NCI-H2081 treated with DMSO at 0.1 percent for 48 hours (cell line): ENCODE measurements at places on chromosomes 16 and 17.

DNA sequence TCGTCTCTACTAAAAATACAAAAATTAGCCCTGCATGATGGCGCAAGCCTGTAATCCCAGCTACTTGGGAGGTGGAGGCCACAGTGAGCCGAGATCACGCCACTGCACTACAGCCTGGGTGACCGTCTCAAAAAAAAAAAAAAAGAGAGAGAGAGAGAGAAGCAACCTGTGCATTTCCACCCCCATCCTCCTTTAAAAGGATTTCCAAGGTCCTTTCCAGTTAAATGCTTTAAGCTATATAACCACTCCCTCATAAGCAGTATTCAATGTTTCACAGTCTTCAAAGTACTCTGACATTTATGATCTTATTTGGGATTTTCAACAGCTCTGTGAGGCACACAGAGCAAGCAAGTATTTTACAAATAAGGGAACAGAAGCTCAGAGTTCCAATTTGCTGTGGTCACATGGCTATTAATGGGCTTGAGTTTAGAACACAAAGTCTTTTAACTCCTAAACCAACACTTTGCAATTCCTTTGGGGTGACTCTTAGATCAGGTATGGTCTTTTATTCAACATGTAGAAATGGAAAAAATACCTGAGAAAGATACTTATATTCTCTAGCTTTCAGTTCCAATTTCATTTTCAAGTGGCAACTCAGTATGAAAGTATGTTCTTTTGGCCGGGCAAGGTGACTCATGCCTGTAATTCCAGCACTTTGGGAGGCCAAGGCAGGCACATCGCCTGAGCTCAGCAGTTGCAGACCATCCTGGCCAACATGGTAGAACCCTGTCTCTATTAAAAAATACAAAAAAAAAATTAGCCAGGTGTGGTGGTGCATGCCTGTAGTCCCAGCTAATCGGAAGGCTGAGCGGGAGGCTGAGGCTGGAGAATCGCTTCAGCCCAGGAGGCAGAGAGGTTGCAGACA lies 31.3 kb downstream of the SPOP start:
- DNase-seq: no peak

GRCh38 chr17:47707056-47707804 lies 13.3 kb downstream of the TBKBP1 start:
- DNase-seq: no peak

DNA sequence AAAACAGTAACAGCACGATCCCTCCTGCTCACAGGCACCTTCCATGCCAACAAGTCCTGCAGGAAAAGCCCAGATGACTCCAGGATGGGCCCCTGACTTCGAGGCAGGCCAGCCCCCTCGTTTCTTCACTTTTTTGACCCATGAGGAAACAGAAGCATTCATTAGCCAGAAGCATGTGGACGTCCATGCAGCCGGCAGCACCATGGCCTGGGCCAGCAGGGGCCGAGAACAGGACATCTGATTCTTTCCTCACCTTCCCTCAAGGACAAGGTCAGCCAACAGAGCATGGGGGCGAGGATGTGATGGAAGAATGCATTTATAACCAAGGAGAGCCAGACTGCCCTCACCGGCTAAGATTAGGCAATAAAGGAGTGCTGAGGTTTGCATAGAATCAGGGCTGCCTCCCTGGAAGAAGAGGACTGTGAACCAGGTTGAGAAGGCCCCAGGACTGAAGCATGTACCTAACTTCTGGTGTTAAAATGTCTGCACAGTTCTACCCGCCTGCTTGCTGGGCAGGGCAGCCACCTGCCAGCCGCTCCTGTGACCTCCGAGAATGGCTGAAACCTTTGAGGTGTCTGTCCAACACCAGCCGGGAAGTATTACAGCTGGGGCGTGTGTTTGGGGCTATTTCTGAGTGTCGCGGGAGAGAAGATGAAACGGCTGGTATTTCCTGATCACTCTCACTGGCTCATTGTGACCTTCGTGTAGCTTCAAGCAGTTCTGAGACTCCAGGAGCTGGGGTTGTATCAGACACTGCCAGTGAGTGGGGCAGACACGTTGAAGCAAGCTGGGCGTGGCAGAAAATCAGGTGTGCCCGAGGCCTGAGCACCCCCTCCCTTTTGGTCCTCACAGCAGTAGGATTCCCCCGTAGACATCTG lies 94.0 kb upstream of the TNRC6C start:
- no peak for DNase-seq

DNA sequence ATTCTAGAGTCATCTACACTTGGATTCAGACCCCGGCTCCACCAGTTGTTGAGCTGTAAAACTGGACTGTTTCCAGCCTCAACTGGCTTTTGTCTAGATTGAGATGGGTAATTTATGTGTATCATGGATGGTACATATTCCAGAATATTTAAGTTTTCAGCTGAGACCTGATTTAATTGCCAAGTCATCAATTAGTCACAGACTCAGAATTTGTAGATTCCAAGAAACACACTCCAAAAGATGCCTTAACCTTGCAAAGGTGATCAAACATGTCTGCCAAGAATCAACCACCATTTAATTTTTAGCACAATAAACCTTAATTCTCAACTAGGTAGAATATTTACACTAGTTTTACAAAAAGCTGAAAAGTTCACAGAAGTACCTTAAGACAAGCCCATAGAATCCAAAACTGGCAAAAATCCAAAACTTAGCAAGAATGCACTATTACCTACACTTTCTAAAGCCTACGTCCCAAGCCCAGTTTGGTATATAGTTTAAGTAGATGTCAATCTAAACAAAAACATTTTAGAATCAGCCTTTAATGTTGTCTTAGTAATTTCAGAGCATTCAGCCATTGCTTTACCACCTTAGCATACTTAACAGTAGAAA lies 17.7 kb downstream of the SIAH1 start:
- no peak for DNase-seq

GRCh38 chr17:14833201-14833785 lies 431.8 kb downstream of the PMP22 start:
- DNase-seq: no peak

- DNase-seq: no peak
Observed at GRCh38 chr17:79294459-79295071, 219.9 kb downstream of the ENGASE start.

DNA sequence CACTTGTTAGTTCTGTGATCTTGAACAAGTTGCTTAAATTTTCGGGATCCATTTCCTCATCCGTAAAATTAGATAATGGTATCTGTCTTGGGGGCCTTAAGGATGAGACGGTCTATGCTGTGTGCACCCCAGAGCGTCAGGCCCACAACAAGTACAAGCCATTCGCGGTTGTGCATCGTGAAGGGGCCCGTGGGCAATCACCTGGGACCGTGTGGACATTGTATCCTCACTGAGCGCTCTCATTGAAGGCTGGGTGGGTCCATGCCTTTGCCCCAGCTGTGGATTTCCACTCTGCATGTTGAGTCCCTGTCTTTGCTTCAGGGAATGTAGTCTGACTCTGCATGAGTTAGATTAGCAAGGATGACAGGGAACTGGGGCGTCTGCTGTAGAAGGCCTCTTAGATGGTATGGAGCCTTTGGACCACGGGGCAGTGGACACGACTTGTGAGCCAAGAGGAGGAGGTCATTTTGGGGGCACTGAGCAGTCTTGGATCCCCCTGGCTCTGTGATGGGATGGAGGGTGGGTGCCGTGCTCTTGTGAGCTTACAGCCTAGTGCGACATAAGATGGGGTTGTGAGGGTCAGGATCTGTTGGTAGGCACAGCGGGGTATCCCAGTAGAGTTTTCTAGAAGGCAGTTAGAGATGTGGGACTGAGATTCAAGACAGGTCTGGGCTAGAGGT lies 89.5 kb downstream of the SNX29 start:
- DNase-seq: no peak

DNA sequence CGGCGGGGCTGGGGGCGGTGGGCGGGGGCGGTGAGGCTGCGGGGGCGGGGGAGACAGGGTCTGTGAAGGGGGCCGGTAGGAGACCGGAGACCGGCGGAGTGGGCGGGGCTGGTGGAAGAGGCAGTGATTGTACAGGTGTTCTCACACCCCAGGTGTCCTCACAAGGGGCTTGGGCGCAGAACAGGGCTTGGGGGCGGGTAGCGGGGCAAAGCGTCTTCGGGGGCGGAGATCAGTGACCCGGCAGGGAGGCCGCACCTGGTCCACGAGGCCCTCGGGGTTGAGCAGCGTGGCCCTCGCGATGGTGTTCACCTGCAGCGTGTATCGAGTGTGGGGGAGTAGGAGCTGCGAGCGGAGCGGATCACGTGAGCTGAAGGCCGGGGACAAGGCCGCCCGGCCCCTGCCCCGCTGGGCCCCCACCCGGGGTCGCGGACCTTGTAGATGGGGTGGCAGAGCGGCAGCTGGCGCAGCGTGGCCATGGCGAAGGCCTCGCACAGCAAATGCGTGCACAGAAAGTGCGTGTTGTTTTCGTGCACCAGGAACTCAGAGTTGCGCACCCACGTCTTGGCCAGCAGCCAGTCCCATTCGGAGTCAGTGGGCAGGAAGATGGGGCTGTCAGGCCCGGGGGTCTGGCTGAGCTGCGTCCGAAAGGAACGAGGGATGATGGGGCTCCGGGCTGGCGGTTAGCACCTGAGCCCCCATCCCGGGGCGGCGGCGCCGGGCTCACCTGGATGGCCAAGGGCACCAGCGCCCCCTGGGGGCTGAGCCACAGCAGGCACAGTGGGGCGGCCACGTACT lies 8.5 kb downstream of the ALOXE3 start:
- no peak for DNase-seq

DNA sequence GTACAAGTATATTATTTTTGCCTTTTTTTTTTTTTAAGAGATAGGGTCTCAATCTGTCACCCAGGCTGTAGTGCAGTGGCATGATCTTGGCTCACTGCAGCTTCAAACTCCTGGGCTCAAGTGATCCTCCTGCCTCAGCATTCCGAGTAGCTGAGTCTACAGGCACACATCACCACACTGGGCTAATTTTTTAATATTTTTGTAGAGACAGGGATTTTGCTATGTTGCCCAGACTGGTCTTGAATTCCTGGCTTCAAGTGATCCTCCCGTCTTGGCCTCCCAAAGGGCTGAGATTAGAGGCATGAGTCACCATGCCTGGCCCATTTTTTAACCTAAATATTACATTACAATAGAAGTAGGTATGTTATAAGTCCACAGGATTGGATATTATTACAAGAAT lies 3.2 kb downstream of the TERB1 start:
- DNase-seq: no peak

GRCh38 chr16:50040018-50040417 lies 15.0 kb downstream of the CNEP1R1 start:
- DNase-seq: no peak

GRCh38 chr16:2706085-2706484 lies 13.9 kb downstream of the PRSS27 start:
- DNase-seq: no peak
